ENCODE measurements at places on chromosomes 3 and 15.
A peak's percentile ranks its signal among the peaks of the same experiment; 100 is the strongest.

GRCh38 chr3:116165641-116166040 lies 279.6 kb downstream of the LSAMP start:
- no peak for DNase-seq

DNA sequence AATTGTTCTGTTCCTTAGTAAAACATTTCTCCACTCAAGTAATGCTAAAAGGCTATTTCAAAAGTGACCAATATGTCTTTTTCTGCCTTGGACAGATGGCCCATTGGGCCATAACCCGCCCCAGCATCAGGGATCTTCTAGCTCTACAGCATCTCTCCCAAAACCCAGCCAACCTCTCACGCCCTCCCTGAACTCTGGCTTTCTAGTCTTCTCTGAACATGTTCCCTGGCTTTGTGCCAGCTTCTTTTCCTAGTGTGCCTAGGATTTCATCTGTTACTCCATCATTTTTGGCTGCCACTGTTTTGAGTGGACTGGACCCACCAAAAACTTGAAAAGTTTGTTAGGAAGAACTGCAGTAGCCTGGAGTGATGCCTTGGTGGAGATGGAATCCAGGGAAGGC lies 30.7 kb downstream of the TRPM1 start:
- DNase-seq: no peak

GRCh38 chr3:11167590-11167989 lies 13.3 kb downstream of the HRH1 start:
- DNase-seq: no peak

- DNase-seq: no peak
Measured at GRCh38 chr3:127744253-127744815, 71.6 kb downstream of the ABTB1 start.

GRCh38 chr15:40072216-40072990 lies 33.4 kb upstream of the SRP14 start:
- no peak for DNase-seq

DNA sequence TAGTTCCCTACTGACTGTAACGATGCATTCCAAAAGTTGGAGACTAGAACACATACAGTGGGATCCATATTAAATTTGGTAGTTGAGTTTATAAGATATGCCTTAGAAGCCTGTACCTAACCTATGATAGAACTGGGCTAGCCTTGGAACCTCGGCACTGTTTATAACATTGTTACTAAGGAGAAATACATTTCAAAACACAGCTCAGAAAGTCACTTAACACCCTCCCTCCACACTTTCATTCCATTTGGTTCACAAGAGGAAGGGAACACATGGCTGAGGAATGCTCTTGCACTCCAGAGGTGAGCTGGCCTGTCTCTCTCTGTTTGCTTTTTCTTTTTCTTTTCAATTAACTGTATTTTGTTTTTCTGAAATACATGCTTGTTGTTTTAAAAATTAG lies 48.7 kb upstream of the TSC22D2 start:
- DNase-seq: no peak

GRCh38 chr3:154285221-154285620 lies 39.1 kb downstream of the DHX36 start:
- no peak for DNase-seq

GRCh38 chr3:10523561-10523960 lies 18.2 kb upstream of the ATP2B2 start:
- no peak for DNase-seq

- no peak for DNase-seq
Measured at GRCh38 chr15:27601239-27601960, 497.7 kb downstream of the OCA2 start.

- no peak for DNase-seq
Measured at GRCh38 chr15:73873889-73874511, 636 bp downstream of the TBC1D21 start.

GRCh38 chr3:59401924-59402323 lies 352.1 kb upstream of the CFAP20DC start:
- DNase-seq: no peak

DNA sequence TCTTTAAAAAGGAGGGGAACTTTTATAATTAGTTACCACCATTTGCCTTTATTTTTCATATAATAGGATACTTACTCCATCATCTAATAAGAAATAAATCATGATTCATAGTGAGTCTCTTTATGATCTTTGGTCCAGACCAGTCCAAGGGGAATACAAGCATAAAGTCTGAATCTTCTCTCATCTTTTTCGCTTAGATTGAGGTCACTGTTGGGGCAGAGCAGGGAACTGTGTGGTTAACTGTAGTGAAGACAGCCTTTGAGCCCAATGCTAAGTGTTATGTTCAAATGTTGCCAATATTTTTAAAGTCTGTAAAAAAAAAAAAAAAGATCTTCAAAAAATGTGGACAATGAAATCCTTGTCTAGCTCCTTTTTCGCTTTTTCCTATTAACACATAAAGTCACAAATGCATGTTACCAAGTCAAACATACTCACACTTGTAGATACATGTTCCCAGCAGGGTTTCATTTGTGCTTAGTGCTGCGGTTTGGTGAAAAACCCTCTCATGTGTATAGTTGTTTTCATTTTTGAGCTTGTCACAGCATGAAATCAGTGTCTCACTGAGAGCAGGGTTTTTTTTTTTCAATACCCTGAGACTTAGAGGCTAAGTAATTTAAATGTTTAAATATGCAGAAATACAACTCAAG lies 72.1 kb downstream of the EPHA3 start:
- no peak for DNase-seq

DNA sequence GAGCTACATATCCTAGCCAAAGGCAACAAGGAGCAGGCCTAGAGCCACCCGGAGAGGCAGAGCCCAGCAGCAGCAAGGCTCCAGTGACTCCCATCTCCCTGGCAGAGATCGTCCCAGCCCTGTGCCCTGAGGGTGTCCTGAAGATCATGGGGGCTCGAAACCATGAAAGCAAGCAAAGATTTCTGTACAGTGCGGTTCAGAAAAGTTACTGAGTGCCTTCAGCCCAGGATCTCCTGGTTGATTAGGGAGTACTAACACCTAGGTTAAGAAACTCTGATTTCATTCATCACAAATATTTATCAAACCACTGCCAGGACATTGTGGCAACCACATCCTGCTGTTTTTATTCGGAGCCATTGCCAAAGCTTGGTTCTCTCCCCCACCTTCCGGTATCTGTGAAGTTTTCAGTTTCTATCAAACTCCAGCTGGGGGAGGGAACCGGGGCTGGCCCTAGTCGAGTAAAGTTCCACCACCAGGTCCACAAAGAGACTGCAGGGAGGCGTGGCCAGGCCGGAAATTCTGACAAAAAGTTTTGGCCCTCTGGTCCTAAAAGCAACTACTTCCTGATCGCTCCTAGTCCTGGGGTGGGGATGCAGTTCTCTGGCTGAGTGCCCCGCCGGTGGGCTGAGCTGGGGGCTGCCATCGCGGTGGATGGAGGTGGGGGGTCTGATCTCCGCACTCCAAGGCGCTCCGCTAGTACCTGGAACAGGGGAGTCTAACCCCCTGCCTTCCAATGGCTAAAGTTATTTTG lies 1.2 kb downstream of the RAB43 start:
- peak; percentile 84 for DNase-seq

- no peak for DNase-seq
Measured at GRCh38 chr15:88986949-88987590, 73.9 kb upstream of the MFGE8 start.

- peak; percentile 54 for DNase-seq
Measured at GRCh38 chr3:149808209-149808829, 4.7 kb upstream of the RNF13 start.

DNA sequence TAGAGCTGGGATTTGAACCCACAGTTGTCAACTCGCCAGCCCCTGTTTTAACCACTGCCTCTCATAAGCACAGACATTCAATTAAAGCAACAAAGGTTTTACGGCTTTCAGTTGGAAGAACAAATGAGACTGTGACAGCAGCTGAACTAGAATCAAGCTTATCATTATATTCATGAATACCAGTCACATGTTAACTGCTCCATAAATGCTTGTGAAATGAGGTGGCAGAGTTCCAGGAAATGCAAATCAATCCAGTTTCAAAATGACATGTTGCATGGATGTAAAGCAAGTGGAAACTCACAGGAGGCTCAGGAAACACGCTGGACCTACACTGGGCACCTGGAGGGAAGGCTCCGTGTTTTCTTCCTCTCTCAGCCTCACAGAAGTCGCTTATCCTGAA lies 3.9 kb downstream of the GP5 start:
- DNase-seq: no peak

DNA sequence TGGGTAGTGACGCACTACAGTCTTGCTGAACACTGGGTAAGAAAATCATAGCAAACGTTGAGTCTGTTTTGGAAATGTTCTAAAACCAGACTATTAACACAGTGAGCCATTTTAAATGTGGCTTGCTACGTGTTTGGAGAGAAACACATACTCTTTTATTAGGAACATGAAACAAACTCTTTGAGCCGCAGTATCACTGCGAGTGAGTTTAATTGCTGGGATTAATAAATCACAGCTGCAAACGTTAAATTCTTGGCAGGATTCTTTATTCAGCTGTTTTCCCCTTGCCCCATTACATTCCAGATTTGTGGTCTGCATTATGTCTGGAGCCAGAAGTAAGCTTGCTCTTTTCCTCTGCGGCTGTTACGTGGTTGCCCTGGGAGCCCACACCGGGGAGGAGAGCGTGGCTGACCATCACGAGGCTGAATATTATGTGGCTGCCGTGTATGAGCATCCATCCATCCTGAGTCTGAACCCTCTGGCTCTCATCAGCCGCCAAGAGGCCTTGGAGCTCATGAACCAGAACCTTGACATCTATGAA lies 33.6 kb downstream of the BTD start:
- DNase-seq: no peak

DNA sequence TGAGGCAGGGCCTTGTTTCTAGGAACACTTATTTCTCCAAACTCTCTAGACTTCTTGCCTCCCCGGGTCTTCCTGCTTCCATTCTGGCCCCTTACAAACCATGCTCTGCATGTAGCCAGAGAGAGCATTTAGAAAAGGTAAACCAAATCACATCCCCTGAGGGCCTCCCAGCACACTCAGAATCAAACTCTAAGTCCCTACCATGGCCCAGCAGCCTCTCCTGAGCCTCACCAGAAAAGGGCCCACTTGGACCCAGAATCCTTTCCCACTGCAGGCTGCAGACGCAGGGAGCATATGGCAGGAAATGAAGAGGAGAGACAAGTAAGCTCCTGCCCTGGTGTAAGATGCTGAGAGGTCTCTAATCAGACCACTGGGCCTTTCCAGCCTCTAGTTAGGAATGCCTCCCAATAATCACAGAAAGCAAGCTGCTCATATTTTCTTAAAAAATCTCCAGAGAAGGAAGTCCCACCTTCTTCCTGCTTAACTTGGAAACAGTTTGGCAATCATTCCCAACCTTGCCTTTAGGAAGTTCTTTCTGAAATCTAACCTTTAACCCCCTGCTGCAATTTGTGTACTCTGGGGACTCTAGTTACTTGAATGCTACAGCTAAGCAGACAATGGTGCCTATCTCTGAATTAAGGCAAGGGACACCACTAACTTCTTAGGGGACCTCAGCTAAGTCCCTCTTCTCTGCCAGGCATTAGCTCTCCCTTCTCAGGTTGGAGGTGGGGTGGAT lies 4.2 kb downstream of the AMOTL2 start:
- no peak for DNase-seq

- DNase-seq: no peak
Measured at GRCh38 chr3:129599607-129600006, 6.9 kb downstream of the PLXND1 start.

DNA sequence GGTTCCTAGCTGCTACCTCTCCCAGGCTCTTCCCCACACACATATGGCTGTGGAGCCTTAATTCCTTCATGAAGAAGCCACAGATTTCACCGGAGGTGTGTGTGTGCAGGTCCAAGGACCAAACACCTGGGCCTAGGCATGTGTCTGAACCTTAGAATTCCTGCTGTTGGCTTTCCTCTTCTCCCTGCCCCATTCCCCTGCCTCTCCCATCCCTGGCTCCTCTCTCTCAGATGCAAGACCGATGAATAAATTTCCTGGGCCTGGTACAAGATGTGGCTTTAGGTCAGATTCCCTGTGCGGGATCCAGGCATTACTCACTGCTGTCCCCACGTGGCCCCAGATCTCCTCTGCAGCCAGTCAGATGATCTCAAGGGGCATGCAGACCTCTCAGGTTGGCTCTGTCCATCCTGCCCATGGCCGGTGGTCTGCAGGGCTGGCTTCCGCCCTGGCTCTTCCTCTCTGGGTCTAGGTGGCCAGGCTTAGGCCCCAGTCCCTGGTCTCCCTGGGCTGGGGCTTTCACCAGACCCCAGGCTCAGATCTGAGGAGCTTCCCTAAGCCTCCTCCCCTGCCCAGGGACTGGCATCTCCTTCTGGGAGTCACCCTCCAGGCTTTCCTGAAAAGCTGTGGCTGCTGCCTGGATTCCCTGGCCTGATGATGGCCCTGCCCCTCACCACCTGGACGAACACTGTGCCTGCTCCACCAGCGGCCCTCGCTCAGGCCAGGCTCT lies 20.5 kb downstream of the CCR9 start:
- DNase-seq: no peak

- DNase-seq: no peak
Measured at GRCh38 chr3:115186351-115187148, 39.5 kb upstream of the ZBTB20 start.

GRCh38 chr3:29168696-29169095 lies 112.2 kb upstream of the RBMS3 start:
- DNase-seq: no peak

- DNase-seq: peak; percentile 35
Measured at GRCh38 chr15:44066211-44066827, 128.8 kb downstream of the FRMD5 start.

DNA sequence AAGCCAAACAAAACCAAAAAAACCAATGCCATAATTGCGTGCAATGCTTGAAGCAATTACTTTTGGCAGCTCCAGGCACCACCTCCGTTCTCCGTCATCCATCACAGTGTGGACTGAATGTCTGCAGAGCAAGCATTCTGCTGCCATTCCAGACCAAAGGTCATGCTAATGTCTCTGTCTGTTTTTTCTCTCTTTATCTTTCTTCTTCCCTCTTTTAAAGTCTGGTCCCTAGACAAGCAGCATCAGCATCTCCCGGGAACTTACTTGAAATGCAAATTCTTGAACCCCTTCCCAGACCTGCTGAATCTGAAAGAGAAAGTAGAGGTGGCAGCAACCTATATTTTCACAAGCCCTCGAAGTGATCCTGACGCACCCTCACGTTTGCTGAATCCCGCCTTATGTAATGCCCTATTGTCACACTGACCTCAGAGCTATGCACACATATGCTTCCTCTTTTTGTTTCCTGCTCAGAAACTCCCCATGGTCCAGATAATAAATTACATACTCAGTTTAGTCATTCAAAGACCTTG lies 297.3 kb upstream of the PROK2 start:
- DNase-seq: no peak

DNA sequence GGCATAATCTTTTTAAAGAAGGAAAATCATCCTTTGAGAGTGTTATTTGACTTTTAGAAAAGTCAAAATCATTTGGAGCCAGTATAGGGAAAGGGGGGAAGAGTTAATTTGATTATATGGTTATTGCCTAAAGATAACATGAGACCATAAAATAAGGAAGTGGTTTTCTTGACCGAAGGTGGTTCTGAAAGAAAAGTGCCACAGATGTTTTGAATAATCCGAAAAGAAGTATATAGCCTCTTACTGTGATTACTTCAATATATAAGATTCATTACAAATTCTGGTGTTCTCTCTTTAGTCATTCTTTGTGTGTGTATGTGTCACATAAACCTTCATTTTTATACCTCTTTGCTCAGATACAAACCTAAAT lies 1.1 kb downstream of the DNAJB11 start:
- no peak for DNase-seq
